ENCODE measurements at places on chromosomes 7 and 10.

DNA sequence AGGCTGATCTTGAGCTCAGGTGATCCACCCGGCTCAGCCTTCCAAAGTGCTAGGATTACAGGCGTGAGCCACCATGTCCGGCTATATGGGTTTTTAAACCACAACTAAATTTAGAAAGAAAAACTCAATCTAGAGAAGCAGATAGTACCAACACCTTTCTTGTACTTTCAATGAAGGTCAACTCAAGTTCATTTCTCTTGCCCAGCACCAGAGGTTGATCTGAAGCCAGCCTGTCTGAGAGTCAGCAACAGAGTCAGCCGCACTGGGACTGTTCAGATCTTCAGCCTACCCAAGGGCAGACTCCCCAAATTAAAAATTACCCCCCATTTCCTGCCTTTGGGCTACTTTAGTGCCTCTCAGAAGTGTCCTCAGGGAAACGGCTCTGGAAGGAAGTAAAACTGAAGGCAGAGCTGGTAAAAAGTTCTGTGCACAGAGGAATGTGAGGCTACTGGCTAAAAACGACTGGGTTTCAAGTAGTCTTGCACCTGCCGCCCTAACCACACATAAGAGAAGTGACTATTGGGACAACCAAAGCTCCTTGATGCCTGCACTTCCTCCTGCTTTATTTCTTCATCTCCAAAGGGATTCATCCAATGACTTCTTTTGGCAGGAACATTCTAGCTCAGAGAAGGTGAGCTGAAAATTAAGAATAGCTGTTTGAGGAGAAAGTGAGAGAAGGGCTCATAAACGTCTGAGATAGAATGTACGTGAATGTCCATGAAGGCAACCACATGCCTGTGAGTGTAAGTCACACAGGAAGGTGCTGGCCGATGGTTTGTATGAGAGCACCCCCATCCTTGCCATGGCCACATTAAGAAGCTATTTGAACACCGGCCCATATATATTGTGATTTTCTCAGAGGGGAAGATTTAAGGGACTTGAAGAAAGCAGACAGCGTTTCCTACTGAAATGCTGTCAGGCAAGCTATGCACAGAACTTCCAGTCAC, 142.4 kb upstream of the PRR15 start:
- DNase-seq: no peak

- DNase-seq: peak; percentile 50
Observed at GRCh38 chr10:72335394-72336258, 19.1 kb downstream of the DNAJB12 start.

DNA sequence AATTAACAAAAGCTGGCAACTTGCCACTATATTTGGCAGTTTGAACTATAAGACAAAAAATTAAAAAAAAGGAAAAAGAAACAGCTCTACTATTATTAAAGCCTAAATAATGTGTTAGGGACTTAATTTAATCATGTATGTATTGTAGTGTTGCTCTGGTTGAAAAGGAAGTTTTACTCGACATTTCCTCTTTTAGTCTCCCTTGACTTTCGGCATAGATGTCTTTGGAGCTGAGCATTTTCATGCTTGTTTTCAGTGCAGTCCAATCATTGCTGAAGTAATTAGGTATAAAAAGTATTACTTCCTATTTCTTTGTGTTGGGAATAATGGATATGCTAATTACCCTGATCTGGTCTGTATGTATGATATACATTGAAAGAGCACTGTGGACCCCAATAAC, 216.8 kb upstream of the KLF6 start:
- no peak for DNase-seq

GRCh38 chr7:105718511-105718925, 137.2 kb upstream of the EFCAB10 start:
- no peak for DNase-seq

GRCh38 chr10:52410916-52411315, 96.8 kb downstream of the DKK1 start:
- no peak for DNase-seq

- no peak for DNase-seq
Observed at GRCh38 chr7:5222841-5223411, 32.9 kb downstream of the WIPI2 start.

- no peak for DNase-seq
Observed at GRCh38 chr10:76357726-76358415, 926.4 kb downstream of the LRMDA start.

DNA sequence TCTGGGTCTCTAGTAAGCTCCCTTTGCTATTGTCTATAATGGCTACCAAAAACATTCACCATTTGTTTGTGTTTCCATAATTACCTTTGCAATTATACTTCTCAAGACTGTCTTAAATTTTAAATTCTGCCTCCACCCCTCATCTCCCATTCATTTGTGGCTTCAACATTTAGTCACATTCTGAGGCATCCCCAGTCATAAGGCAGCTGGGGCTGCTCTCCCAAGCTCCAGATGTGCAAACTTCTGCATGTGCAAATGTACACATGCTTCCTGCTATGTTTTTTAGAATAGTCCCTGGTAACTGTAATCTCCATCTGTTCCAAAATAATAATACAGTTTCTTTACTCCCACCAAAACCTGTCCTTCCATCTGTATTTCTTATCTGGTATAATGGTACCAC, 97.3 kb downstream of the CDK6 start:
- no peak for DNase-seq

- no peak for DNase-seq
Observed at GRCh38 chr7:123752534-123752933, 3.7 kb upstream of the WASL start.

GRCh38 chr10:88544140-88544870, 38.8 kb downstream of the RNLS start:
- DNase-seq: no peak

DNA sequence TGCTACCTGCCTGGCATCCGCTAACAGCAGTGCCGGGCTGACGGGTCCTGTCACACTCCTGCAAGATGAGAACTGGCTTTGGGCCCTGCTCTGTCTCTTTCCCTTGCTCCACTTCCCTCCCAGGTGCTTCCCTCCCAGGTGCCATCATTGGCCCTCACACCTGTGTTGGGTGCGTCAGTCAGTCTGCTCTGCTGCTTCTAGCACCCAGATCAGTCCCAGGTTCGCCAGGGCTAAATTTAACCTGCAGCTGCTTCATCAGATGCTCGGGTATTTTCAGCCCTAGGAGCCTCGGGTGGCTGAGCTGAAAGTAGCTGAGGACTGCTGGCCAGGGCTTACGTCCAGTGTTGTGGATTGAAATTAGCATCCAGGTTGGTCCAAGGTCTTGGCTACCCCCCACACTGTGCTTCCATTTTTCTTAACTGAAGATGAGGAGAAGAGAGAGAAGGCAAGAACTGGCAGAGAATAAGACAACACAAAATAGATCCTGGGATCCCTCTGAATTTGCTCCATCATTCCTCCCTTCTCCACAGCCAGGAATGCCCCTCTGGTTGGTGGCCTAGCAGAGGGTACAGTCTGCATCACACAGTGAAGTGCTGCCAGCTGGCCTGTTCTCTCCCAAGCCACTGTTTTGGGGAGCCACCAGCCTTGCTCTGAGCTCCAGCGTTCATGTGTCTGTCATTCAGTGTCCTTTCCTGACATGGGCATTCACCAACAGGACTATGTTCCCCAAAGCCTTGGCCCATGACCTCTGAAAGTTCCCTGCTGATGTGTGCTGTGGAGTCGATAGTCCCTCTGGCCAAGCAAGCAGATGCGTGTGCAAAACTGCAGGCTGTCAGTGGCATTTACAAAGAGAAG, 65.9 kb upstream of the SYPL1 start:
- DNase-seq: no peak

- DNase-seq: peak; percentile 67
Observed at GRCh38 chr10:84205049-84205852, 10.9 kb downstream of the CDHR1 start.

DNA sequence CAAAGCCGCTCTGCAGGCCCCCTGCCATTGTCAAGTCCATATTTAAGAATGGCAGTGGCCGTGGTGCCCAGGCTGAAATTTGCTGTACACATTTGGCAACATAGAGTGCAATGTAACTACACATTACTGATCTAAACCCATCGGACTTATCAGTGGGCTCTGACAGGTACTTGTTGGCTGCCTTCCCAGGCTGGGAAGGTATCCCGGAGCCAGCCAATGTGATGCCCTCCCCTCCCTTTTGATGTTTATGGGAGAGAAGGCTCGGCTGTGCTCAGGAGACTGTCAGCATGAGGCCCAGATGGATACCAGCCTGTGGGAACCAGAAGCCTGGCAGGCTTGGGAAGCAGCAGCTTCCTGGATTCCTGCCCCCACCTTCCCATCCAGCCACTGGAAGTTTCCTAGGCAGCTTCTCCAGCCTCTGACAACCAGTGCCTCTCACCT, 146.1 kb upstream of the TCF7L2 start:
- no peak for DNase-seq

- DNase-seq: peak; percentile 60
Observed at GRCh38 chr10:11515596-11516430, 95.6 kb downstream of the USP6NL start.

DNA sequence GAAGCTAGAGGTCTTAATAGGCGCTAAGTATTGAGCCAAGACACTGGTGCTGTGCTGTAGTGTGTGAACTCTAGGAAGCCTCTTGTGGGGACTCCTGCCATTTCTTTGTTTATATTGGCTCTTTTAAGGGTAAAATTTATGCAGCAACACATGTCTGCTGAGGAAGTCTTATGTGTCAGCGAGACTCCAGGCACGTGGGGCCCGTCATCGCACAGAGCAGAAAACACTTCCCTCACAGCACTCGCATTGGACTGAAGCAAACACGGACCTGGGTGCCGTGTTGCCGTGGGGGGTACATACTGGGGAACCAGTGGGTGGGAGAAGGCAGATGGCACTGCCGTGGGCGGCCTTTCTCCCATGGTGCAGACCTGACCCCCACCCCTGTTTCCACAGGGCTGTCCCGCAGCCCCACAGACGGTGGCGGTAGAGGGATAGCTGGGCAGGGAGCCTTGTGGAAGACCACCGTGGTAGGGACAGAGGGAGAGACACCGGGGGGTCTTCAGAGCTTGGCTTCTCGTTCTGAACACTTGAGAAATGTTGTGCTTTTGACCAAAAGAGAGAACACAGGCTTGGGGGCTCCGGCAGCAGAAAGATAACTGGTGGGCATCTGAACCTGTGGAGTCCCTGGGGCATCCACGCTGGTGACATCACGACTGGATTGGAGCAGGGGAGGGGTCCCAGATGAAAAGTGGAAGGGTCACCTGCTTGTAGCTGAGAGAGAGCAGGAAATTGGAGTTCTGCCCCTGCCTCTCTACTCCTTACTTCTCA, 284.7 kb upstream of the SHH start:
- no peak for DNase-seq

DNA sequence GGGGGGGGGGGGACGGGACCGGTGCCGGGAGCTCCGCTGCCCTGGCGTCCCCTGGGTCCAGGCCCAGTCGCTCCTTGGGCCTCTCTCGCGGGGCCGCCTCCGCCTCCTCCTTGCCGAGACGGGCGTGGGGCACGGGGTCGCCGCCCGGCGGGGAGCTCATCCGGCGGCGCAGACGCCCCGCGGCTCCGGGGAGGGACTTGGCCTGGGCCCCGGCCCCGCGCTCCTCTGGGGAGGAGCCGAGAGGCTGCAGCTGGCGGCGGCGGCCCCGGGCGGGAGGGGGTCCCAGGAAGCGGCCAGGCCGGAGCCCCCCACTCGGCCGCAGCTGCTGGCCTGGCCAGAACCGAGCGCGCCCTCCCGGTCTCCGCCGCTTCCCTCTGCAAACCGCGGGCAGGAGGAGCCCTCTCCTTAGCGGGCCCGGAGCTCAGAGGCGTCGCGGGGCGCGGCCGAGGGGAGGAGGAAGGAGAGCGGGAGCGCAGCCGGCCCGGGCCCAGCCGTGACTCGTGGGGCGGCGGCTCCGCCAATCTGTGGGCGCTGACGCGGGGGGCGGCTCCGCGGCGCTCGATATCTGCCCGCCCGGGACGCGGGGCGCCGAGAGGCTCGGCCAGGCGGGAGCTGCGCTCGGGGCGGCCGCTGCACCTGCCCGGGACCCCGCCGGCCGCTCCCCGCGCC, at the start of gene FAM20C:
FAM20C (plus strand) TSS at position 591 of the 669 bp plus-strand sequence. CDS start 629 bp downstream, outside the sequence.
- peak; percentile 41 for DNase-seq

DNA sequence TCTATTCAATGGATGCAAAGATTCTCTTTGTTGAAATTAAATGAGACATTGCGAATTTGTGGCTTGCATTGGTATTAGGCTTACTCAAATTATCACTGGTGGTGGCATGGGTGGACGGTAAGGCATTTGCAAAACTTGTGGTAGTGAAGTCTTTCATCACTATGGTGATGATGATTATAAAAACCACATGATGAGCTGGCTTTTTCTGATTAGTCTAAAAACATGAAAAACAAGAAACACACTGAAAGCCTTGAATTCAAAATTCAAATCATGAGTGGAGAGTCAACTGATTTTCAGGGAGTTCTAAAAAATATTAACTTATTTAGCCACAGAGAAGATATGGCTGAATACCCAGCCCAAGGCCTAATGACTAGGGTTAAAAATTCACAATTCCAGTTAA, 99.8 kb upstream of the HGF start:
- no peak for DNase-seq

DNA sequence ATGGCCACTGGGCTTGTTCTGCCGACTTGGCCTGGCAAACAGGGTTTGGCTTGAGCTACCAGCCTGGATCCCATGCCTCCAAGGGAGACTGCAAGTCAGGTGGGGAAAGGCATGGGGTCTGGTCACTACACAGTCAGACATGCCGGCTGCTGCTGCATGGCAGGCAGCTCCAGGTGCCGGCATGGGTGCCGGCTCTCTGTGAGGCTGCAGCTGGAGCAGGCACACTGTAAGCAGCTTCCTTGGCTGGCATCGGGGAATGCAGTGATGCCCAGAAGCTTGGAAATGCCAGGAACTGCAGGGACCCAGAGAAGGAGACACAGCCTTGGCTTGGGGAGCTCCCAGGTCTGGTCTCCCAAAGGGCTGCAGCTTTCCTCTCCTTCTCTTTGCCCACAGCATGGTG, 305.5 kb upstream of the NRG3 start:
- no peak for DNase-seq

DNA sequence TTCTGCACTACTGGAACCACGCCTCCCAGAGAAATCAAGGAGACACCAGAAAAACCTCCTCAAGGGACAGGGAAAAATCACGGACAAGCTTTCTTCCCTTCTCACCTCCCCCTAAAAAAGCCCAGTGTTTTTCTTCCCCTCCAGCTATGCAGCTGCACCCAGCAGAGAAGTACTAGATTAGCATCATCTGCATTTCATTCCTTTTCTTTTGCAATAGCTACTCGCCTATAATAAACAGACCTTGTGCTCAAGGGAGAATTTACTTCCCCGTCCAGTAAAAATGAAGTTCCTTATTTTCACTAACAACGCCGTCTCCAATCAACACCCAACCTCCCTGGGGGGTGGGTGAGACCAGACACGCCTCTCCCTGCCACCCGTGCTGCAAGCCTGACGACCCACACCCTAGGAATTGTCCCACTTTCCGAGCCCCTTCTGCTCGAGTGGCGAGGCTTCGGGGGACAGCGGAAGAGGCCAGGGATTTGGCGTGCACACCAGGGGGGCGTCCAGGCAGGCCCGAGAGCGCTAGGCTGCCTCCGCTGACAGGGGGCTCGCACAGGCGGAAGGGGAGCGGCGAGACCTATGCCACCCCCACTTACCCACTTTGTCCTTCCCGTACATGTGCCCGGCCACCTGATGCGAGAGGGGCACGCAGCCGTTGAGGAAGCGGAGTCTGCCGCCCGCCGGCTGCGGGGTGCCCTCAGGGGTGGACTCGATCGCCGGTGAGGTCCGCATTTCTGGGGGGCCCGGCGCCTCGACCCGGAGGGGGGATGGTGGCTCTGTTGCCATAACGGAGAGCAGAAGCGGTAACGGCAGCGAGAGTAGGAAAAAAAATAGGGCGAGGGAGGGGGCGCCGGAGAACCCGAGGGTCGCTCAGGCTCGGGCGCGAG, 625 bp downstream of the IPMK start:
- DNase-seq: peak; percentile 43

GRCh38 chr7:69162326-69162725, 435.9 kb upstream of the AUTS2 start:
- no peak for DNase-seq
